ENCODE measurements at places on chromosomes 2 and 18. TPM values are rescaled to one million over a fixed set of nuclear protein-coding genes. Genes with fewer than 3 reads are reported as not detected.
A peak's percentile ranks its signal among the peaks of the same experiment; 100 is the strongest.

SOWAHC gene
- polyA plus RNA-seq, result 14.7 TPM

TLX2 gene
- 0.17 TPM for polyA plus RNA-seq

G6PC2 gene
- polyA plus RNA-seq, result 0.09 TPM

AQP4 gene
- 0.90 TPM for polyA plus RNA-seq

DUSP19 gene
- 4.2 TPM for polyA plus RNA-seq

GPD2 gene
- polyA plus RNA-seq, result 17.7 TPM

IL36RN gene
- not detected for polyA plus RNA-seq

DNA sequence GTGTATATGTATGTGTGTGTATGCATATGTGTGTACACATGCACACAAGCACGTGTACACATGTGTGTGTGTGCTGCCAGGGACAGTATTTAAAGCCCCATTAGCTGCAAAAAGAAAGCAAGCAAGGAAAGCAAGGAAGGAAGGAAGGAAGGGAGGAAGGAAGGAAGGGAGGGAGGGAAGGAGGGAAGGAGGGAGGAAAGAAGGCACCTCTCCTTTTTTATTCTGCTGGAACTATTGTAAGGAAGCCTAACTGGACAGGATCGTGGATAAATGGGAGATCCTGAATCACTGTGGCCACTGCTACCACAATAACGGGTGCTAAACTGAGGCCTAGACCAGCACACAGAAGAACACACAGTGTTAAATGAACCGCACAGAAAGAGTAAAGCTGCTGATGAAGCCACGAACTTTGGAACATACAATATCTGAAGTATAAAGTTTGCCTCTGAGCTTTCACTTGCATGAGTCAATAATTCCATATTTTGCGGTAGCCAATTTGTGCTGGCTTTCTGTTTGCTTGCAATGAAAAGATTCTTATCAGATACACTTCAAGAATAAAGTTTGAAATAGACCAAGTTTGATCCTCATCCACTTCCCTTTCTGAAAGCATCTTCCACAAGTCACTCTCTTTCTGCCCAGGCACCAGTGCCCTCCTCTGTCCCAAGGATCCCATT is 15.5 kb downstream of the CACNB4 start:
- DNase-seq, result no peak

- DNase-seq, result no peak
These were observed 243.0 kb upstream of the CYRIA start for GRCh38 chr2:16908656-16909055.

DNA sequence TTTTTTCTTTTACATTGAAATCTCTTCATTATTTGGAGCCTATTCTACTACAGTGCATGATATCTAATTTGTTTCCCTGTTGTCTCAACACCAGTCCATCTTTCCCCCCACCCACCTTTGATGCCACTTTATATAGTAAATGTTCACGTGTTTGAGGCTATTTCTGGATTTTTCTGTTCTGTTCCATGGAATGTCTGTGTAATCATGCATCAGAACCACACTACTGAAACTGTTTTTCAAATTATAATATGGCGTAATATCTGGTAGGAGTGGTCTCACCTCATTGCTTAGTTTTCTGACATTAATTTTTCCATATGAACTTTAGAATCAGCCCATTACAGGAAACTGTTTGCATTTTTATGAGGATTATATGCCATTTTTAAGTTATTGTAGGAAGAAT is 19.1 kb upstream of the NARS1 start:
- DNase-seq, result no peak

- no peak for DNase-seq
These were observed 55.5 kb downstream of the MAP4K4 start for GRCh38 chr2:101752716-101753616.

GRCh38 chr18:26477828-26478466 is 70.4 kb downstream of the KCTD1 start:
- no peak for DNase-seq

- DNase-seq, result no peak
These were observed 524.9 kb upstream of the TMEFF2 start for GRCh38 chr2:192719629-192720028.

GRCh38 chr2:118169359-118170005 is 81.2 kb downstream of the INSIG2 start:
- DNase-seq, result no peak

- DNase-seq, result no peak
These were observed 170.0 kb downstream of the PIEZO2 start for GRCh38 chr18:10979411-10979810.

GRCh38 chr2:238525990-238526389 is 99.3 kb downstream of the ASB1 start:
- DNase-seq, result no peak

GRCh38 chr2:17529771-17530170 is 10.7 kb upstream of the VSNL1 start:
- DNase-seq, result no peak

- no peak for DNase-seq
These were observed 7.0 kb downstream of the TIMM21 start for GRCh38 chr18:74155276-74155675.

DNA sequence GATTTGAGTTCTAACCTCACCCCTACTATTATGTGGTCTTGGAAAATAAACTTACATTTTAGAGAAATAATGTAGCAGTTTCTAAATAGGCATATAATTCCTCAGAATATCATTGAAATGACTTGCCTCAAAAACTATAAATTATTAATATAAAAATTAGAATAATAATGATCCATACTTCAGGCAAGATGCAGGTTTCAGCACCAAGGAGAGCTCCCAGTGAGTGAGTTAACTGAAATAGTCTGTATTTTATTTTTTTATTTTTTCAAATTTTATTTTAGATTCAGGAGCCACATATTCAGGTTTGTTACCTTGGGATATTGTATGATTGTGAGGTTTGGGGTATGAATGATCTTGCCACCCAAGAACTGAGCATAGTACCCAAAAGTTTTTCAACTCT is 472.2 kb upstream of the DCC start:
- DNase-seq, result peak; percentile 37

- peak; percentile 65 for DNase-seq
These were observed 66.6 kb upstream of the SNTG2 start for GRCh38 chr2:883803-884748.

All from renal pelvis (tissue), 12 donors.